8988T (cell line): ENCODE measurements at places on chromosomes 5 and 9.

- no peak for DNase-seq
These were observed 286.4 kb downstream of the FANCC start for GRCh38 chr9:95030920-95031642.

GRCh38 chr5:38297830-38298608, 39.7 kb downstream of the EGFLAM start:
- DNase-seq, result no peak

- DNase-seq, result no peak
These were observed 568.5 kb downstream of the PDE4D start for GRCh38 chr5:59325070-59325469.

GRCh38 chr5:83957188-83957587, 236.5 kb upstream of the HAPLN1 start:
- no peak for DNase-seq

DNA sequence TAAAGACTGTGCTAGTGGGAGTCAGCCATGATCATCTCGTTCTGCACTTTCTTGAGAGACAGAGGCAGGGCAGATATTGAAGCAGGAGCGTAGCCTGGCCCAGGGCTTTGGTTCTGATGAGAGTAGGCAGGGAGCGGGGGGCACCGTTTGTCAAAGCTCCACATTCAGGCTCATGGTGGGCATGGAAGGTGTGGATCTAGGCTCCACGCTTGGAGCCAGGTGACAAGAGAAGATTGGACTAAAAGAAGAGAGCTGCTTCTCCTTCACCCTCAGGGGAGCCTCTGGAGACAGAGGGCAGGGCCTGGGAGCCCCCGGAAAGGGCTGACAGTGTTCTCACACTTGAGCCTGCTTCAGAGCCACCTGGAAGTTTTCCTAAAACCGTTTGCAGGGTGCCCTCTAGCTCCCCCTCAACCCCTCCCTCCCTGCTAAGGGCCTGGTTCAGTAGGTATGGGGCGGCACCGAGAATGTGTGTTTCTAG, 24.7 kb upstream of the FCN2 start:
- no peak for DNase-seq

DNA sequence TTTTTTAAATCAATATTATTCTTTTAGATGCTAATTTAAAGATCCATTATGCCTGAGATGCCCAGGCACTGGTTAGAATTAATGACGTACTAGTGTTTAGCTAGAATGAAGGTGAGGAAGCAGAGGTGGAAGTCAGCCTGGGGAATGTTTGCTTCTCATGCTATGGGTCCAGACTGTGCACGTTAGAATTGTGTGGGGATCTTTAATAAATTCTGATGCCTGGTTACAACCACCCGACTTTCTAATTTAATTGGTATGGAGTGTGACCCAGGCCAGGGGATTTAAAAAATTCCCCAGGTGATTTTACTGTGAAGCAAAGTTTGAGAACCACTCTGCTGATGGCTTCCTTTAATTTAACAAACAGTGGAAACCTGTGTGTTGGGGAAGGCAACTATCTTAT, 111.1 kb downstream of the DOCK2 start:
- DNase-seq, result no peak

GRCh38 chr9:85994191-85994590, 53.2 kb downstream of the NAA35 start:
- no peak for DNase-seq
